ENCODE measurements at places on chromosomes 7 and 10. TPM values are rescaled to one million over a fixed set of nuclear protein-coding genes. Genes with fewer than 3 reads are reported as not detected.

Gene TAS2R5
- polyA plus RNA-seq = 0.18 TPM

Gene CCDC7
- polyA plus RNA-seq = 0.25 TPM

Gene ESYT2
- 69.1 TPM for polyA plus RNA-seq

Gene KCNIP2
- 4.3 TPM for polyA plus RNA-seq

Gene ARMC3
- not detected for polyA plus RNA-seq

Gene CXCL12
- 108 TPM for polyA plus RNA-seq

Gene STEAP1B
- 0.36 TPM for polyA plus RNA-seq

Gene ZNF273
- polyA plus RNA-seq = 1.9 TPM

Gene EBF3
- polyA plus RNA-seq = 0.13 TPM
